ENCODE measurements at places on chromosomes 7 and 10. TPM values are rescaled to one million over a fixed set of nuclear protein-coding genes. Genes with fewer than 3 reads are reported as not detected.

TMEM236 gene
- total RNA-seq: not detected

- no peak for DNase-seq
These were observed 292.9 kb downstream of the BMPER start for GRCh38 chr7:34198231-34198641.

GRCh38 chr7:150503581-150503980 lies 11.1 kb upstream of the GIMAP7 start:
- DNase-seq: no peak

- DNase-seq: no peak
These were observed 9.0 kb downstream of the TACR2 start for GRCh38 chr10:69407621-69408301.

ACBD7 gene
- total RNA-seq: 1.1 TPM

DNA sequence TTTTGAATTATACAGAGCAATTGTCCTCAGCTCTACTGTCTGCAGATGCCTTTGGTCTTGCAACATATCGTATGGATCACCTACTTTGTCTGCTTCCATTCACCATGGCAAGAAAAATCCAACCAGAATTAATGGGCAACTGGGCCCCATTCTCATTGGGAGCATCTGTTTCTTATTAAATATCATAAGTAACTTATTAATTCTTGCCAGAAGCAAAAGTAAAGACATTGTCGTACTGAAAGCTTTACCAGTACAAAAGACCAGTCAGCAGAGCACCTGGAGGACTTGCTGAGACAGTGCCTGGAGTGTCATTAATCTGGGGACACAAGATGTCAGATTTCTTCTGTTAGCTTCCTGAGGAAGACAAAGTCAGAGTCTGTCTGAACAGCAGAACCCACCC lies 404.5 kb downstream of the INHBA start:
- no peak for DNase-seq

- DNase-seq: no peak
These were observed 1.7 kb downstream of the ADAM8 start for GRCh38 chr10:133274751-133275683.

- no peak for DNase-seq
These were observed 5.4 kb upstream of the CCDC71L start for GRCh38 chr7:106666353-106666752.

Data from IMR-90 (cell line).